ENCODE measurements at places on chromosomes 7 and 10.

DNA sequence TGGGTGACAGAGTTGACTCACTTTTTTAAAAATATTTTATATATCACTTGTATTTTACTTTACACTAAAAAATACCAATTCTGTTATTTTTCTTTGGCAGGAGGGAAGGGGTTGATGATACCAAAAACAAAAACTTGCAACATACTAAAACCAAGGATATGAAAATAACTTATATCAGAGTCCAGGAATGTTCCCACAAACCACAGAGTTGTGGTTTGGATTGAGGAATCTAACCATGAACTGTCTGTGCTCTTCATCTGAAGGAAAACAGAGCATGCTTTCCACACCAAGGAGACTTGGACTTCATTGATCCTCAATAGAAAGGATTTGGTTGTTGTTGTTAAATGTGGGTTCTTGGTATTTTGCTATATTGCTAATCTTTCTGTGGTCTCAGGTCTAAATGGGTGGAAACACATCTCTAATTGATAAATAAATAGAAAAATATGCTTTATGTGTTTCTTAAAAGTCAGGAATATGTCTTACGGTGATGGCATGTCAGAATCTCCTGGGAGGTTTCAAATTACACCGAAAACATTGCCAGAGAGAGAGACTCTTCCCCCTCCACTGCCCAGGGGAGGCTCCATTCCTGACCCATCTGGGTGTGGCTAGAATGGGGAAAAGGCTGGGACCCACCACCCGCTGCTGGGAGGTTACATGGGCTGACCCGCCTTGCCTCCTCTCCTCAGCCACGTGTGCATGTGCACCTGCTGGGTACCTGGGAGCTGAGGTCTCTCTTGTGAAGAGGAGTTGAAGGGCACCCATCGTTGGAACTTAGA lies 46.9 kb upstream of the STK17A start:
- no peak for DNase-seq

GRCh38 chr7:123901101-123901500 lies 23.9 kb upstream of the SPAM1 start:
- DNase-seq, result no peak

DNA sequence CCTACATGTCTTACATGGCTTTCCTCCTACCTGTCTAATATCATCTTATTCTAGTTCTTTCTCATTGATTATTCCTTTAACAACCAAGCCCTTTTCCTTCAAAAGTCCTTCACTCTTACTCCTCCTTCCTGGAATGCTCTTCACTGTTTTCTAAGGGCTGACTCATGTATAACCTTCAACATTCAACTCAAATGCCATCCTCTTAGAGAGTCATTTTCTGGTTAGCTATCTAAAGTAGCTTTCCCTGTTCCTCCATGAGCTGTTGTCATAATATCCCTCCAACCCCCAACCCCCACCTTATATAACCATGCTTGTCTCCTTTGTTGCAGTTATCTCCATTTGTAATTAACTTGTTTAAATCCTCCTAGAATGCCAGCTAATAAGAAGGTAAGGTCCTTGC lies 286.8 kb downstream of the ADK start:
- no peak for DNase-seq

DNA sequence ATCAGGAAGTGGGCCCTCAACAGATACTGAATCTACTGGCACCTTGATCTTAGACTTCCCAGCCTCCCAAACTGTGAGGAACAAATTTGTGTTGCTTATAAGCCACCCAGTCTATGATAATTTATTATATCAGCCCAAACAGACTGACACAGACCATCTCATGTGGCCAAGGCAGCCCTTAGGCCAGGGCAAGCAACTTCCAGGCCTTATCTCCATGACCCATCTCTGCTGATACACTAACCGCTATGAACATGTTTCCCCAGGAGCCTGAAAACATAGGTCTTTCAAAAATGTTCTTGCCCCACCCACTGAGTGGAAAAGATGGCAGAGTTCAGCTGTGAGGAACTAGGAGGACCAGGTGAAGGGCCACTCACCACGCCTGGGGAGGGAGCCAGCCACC lies 3.2 kb upstream of the BLOC1S2 start:
- DNase-seq, result peak; percentile 78

DNA sequence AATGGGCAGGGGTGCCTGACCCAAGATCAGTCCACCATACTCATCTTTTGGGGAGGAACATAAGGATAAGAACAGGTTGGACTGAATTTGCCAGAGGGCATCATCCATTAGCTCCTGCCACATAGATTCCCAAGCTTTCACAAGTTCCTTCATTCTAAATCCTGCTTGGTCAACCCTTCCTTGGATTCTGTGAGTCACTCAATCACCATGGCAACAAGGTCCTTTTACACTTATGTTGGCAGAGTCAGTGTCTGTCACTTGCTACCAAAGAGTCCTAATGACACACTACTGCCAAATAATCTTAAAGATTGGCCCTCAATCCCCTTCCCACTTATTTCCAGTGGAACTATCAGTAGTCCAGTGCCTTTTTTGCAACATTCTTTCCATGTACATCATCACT lies 5.0 kb upstream of the LGI1 start:
- no peak for DNase-seq

DNA sequence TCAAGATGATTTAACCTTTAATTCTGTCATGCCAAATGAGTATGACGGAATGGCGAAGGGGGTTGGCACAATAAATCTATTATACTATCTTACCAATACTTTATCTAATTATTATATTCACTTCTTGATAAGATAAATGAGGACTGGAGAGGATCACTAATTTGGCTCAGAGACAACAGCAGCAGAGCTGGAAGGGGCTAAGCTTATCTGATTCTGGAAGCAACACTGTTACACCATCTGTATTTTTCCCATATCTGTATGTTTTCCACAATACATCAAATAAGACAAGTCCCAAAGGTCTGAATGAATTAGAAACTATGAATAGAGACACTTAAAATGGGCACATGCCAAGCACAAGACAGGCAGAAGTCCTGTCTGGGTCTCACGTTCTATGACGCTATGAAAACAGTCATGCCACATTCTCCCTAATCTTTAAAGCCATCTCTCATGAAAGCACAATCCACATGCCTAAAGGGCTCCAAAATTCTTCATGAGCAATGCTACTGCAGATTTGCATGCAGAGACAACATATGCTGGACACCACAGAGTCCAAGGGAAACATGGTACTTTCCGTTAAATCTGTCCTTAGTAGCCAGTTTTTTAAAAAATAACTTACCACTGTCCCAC lies 88.3 kb downstream of the SLC25A13 start:
- DNase-seq, result no peak
